Renal cortical epithelial cell (primary cell): ENCODE measurements at places on chromosomes 7 and 10. TPM values are rescaled to one million over a fixed set of nuclear protein-coding genes. Genes with fewer than 3 reads are reported as not detected.
A peak's percentile ranks its signal among the peaks of the same experiment; 100 is the strongest.

The INSIG1 gene
- total RNA-seq, result 33.7 and 734 TPM in 2 replicates

The STEAP1B gene
- total RNA-seq, result 2.0 and 2.1 TPM in 2 replicates

- no peak for DNase-seq
Observed at GRCh38 chr10:119494236-119495020, 48.1 kb downstream of the RGS10 start.

DNA sequence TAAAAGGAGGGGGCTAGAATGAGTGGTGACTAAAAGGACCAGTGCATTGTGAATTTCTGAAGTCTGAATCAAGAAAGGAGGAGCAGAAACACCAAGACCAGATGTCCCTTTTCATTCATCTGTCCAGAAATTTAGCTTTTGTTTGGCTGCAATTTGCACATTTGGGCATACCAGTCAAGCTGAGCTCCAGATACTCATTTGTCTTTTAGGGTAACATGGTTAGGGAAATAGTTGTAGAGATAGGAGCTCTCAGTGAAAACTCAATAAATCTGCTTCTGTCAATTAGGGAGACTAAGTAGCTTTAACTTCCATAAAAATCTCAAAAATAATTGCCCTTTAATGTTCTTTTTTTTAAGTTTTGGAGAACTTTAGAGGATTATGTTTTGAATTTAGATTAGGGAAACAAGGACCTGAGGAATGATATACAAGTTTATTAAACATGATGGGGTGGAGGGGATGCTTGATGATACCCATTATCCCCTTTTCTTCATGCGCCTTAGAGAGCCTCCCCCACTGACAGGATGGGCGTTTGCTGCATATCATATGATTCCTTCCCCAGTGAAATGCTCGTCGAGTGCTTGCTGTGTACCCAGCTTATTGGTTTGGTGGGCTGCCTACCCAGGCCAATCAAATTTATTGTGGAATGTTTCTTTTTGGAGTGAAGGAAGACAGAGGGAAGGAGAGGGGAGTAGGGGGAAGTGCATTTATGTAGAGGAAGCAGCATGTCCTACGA, 50.7 kb upstream of the RPA3 start:
- no peak for DNase-seq

The ORC5 gene
- 16.8 and 137 TPM in 2 replicates for total RNA-seq

- DNase-seq, result no peak
Observed at GRCh38 chr10:101237982-101238731, 8.9 kb upstream of the LBX1 start.

- no peak for DNase-seq
Observed at GRCh38 chr7:11161499-11161898, 187.8 kb downstream of the PHF14 start.

GRCh38 chr10:95691281-95691680, 2.4 kb downstream of the TCTN3 start:
- no peak for DNase-seq

DNA sequence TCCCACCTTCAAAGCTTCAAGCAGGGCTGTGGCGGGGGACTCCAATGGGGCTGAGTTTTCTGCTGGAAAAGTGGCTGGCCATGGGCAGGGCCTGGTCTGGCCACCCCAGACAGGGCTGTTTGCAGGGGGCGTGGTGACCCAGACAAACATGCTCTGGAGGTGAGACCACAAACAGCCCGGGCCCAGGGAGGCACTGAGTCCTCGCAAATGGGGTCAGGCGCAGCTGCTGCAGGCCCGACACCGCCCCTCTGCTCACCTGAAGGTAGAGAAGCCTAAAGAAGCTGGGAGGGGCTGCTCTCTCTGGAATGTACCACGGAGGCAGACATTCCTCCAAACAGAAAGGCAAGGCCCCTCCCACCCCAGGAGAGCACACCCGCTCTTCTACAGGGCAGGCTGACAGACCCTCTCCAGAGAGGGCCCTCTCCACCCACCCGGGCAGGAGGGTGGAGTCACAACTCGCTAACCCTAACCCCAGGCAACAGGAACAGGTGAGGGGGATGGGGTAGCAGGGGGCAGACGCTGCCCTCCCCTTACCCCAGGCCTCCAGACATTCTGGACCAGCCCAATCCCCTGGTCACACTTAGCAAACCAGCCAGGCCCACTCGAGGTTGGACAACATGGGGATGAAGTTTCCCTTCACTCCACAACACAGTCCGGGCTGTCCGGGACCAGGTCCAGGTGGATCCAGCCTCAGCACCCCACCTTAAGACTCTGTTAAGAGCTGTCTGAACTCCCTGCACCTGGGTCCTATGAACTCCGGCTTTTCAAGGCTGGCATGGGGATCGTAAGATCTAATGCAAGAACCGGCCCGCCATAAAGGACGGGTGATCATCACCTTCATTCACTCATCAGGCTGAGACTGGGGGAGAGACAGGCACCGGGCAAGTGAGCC, 32.3 kb downstream of the OAT start:
- no peak for DNase-seq

- DNase-seq, result no peak
Observed at GRCh38 chr10:11276449-11276990, 258.8 kb downstream of the CELF2 start.

The GNG11 gene
- total RNA-seq, result 26.0 and 35.1 TPM in 2 replicates

The HECW1 gene
- 1.7 and 3.1 TPM in 2 replicates for total RNA-seq

The CPA2 gene
- total RNA-seq, result not detected in 2 replicates

- DNase-seq, result no peak
Observed at GRCh38 chr7:149879766-149880637, 6.2 kb downstream of the ATP6V0E2 start.

GRCh38 chr10:2968401-2969058, 98.8 kb upstream of the PFKP start:
- DNase-seq, result no peak

DNA sequence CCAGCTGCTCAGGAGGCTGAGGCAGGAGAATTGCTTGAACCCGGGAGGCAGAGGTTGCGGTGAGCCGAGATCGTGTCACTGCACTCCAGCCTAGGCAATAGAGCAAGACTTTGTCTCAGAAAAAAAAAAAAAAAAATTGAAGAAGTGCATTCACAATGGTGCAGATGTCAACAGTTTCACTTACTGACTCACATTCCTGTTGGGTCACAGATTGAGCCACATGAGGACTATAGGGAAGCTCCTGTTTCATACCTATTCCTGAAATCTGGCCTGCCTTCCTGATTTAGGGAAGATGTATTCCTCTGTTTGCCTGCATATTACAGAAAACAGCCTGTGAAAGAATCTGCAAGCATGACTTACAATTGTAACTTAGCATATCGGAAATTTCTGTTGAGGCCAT, 78.2 kb downstream of the AKR1C4 start:
- no peak for DNase-seq

DNA sequence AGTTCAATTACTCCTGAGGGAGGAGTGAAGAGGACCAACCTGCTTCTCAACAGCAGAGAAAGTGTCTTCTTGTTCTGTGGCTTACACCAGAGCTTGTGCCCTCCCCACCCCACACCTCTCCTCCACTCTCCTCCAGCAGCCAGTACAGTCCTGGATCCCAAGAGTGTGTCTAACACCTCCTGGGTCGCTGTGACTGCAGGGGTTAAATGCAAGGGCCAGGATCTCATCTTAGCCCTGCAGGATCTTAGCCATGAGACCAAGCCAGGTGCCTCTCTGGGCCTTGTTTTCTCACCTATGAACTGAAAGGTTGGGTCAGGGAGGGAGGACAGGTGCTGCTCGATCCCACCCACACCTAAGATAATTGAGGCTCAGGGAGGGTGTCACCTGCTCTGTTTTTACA, 34.5 kb upstream of the MSRB2 start:
- DNase-seq, result no peak

The TMEM184A gene
- total RNA-seq, result 2.6 and 4.3 TPM in 2 replicates

DNA sequence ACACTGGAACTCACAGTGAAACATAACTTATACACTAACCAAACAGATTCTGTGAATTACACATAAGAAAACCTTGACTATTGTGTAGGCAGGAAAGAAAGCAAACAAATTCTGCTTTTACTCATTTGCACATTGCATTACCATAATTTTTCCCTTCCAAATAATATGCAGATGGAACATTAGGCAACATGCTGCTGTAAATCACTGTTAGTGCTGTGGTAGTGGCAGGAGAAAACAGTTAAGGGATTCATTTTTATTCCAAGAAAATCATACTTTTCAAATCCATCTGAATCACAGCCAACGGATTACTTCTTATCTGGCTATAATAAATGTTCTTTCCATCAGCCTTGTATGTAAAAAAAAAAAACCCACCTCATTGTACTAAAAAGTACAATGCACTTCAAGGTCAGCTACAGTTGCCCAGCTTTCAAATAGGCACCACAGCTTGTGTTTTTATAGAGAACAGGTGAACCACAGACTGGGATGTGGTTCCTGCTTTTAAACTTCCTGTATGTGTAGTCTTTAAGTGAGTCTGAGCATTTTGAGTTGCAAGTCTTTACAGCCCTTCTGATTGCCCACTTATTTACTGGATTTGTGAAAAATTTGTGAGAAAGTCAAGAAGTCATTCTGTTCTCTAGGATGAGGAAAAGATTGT, 590.0 kb upstream of the SEMA3D start:
- no peak for DNase-seq

DNA sequence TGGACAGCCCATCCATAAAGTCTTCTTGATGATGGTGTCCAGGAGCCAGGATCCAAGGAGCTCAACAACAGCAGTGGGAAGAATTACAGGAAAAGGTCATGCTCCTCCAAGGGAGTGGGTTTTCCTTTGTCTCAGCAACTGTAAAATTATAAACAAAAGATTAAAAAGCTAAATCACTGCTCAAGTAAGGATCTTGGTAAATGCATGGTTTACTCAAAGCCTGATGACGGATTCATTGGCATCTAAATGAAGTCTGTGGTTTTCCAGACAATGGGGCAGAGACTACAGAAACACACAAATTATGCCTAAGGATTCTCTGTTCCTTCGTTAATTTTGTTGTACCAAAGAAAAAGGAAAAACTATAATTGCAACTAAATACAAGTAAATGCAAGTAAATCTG, 36.4 kb upstream of the DLX6 start:
- DNase-seq, result no peak

DNA sequence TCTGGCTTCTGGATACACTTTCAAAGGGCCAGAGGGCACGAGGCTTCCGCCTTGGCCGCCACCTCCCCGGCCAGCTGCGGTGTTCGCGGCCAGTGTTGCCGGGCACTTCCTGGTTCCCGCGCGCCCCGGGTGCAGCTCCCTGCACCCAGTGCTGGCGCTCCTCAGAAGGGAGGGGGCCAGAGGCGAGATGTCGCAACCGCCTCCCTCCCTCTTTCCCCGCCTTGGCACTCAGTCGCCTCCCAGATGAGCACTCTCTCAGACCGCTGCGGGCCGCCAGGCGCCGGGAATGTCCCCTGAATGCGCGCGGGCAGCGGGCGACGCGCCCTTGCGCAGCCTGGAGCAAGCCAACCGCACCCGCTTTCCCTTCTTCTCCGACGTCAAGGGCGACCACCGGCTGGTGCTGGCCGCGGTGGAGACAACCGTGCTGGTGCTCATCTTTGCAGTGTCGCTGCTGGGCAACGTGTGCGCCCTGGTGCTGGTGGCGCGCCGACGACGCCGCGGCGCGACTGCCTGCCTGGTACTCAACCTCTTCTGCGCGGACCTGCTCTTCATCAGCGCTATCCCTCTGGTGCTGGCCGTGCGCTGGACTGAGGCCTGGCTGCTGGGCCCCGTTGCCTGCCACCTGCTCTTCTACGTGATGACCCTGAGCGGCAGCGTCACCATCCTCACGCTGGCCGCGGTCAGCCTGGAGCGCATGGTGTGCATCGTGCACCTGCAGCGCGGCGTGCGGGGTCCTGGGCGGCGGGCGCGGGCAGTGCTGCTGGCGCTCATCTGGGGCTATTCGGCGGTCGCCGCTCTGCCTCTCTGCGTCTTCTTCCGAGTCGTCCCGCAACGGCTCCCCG, at the start of gene FFAR4:
FFAR4 (plus strand) TSS at position 231 of the 842 bp plus-strand sequence; CDS start at position 287, 56 bp downstream.
- no peak for DNase-seq

DNA sequence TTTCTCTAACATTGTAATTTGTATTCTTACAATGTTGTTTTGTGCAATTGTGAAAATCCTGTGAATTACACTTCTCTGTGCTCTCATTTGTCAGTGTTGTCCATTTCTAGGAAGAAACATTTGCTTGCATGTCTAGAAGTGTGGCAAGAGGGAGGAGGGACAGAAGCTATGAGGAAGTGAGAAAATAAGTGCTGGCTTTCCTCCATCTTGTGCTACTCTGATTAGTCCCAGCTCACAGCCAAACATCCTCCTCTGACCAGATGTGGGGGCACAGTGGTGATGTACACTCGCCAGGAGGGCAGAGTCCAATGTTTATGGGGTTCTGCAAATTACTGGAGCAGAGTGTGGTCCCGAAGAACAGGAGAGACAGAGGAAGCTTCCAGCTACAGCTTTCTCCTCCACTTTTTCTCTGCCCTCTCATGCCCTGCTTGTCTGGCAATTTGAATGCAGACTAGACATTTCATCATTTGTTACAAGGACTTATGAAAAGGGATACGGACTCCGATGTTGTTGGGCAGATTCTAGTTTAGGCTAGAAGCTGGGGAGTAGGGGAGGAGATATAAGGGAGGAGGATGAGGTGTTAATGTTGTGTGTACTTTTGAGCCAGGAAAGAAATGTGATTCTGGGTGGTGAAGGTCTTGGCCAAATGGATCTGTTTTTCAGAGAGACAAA, 131.0 kb upstream of the C1GALT1 start:
- DNase-seq, result peak; percentile 17
